ACHN (cell line): ENCODE measurements at places on chromosomes 7 and 10.

DNA sequence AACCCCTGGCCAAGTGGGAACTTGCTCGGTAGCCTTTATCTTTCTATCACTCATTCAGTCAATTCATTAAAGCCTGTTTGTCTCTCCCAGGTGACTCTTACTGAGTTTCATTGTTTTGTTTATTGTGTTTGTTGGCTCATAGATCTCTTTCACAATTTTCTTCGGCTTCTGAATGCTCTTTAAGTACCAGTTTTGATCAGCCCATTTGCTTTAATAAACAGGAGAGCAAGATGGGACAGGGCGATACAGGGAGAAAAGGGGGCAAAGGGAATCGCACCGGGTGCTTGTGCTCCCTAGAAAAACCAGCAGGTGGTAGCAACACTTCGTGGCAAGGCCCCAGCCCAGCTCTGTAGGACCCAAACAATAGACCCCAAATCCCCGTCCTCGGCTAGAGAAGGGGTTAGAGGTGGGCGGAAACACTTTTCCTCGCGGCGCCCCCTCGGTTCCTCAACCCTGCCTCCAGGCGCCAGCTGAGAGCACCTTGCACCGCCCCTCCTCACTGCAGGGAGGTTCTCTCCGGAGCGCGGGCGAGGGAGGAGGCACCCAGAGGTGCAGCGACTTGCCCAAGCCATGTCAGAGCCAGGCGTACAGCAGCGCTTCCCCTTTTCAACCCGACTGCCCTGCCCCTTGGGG lies 1.0 kb upstream of the EPHB6 start:
- peak; percentile 78 for DNase-seq

- no peak for DNase-seq
Observed at GRCh38 chr7:130150587-130150986, 54.6 kb downstream of the TMEM209 start.

DNA sequence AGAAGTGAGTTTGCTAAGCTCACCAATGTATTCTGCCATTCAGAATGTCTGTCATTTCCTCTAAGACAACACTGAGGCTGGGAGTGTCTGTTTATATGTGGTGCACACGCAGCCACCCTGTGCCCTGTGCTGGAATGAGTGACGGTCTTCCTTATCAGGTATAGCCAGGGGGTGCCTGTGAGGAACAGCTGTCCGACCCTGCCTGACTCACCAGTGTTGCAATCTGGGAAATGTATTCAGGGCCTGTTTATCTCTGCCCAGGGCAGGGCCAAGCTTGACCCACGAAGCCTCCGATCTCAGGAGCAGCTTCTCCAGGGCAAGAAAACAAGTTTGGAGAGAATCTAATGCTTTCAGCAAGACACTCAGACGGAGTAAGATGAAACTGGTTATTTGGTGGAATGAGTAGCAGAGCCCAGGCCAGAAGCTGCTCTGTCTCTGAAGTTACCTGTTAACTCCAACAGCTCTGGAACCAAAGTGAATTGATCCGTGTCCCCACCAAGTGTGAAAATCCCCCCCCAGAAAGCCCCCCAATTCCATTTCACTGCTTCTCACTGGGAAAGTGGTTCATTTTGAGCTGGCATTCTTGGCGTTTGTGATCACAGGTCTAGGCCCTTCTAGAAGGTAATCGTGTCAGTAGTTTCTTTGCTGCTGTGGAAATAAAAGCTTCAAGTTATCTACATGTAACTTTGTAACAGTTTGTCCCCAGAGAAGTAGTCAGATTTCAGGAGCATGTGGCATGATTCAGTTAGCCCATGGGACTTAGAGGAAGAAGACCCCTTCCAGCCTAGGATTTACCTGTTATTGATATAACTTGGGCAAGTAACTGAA lies 6.1 kb upstream of the UBE2H start:
- DNase-seq = peak; percentile 42

- no peak for DNase-seq
Observed at GRCh38 chr7:141122736-141123135, 48.9 kb downstream of the TMEM178B start.

DNA sequence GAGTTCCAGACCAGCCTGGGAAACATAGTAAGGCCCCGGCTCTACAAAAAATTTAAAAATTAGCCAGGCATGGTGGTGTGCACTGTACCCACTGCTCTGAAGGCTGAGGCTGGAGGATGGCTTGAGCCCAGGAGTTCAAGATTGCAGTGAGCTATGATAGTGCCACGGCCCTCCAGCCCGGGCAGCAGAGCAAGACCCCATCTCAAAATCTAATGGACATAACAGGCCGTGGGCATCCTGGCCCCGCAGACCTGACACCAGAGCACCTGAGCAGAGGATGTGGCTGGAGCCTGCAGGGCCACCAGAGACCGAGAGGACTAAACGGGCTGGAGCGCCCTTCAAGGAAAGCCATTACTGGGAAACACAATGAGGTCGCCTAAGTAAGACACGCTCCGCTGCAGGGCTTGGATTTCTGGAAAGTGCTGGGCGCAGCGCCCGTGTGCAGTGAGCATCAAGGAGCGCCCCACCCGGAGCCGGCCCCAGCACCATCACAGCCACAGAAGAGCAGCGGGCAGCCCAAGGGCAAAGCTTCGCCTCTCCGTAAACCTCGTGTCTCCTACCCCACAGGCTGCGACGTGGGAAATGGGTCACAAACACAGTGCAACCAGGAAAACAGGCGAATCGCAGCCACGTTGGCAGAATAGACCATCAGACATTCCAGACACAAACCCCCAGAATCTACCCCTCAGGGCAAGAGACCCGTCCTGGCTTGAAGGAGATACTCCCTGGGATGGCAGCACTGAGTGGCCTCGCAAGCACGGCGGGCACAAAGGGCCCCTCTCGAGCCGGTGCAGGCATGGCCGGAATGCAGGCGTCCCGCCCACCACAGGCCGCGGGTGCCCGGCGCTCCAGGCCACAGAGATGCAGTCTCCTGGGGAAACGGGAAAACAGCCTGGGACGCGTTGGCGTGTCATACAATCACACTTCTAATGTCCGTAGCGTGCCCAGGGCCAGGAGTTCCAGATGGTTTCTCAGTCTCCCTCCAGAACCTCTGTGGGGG lies 4.9 kb downstream of the RADIL start:
- no peak for DNase-seq

GRCh38 chr7:1040790-1041189 lies 3.6 kb upstream of the GPR146 start:
- DNase-seq = no peak

GRCh38 chr10:71604324-71605018 lies 115.1 kb downstream of the C10orf105 start:
- no peak for DNase-seq

GRCh38 chr10:87626422-87626892 lies 33.2 kb upstream of the PAPSS2 start:
- no peak for DNase-seq

DNA sequence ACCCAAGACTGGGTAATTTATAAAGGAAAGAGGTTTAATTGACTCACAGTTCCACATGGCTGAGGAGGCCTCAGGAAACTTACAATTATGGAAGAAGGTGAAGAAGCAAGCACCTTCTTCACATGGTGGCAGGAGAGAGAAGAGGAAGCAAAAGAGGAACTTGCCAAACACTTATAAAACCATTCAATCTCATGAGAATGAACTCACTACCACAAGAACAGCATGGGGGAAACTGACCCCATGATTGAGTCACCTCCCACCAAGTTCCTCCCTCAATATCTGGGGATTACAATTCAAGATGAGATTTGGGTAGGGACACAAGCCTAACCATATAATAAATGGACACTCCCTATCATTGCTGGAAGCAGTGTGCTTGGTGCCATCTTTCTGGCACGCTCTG lies 506.3 kb downstream of the CALN1 start:
- no peak for DNase-seq

DNA sequence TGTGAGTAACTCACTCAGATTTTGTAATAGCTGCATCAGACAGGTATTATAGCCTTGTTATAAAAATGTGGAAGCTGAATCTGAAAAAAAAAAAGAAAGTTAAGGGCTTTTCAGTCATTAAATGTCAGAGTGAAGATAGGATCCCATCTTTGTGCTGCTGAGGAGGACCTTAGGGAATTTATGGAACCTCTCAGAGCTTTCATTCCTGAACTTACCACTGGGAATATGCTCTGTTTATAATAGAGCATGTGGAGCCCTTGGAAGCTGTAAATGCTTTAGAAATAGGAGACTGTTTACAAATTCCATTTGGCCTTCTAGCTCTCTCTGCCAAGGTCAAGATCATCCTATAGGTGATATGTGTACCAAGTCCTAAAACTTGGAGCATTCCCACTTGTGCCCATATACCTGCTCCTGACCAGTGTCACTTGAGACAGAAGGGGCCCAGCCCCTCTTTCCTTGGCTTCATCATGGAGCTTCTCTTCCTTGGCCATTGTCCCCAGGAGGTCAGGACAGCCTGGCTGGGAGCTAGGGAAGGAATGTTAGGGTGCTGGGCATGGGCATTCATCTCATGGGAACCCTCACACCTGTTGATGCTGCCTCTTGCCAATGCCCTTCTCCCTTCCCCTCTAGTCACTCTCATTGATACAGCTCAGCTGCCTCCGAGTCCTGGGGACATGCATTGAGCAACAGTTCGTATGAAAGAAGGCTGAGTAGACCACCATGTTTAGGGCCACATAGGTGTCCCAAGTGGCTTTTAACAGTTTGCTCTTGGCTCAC lies 105.3 kb downstream of the LRRC18 start:
- DNase-seq = no peak

DNA sequence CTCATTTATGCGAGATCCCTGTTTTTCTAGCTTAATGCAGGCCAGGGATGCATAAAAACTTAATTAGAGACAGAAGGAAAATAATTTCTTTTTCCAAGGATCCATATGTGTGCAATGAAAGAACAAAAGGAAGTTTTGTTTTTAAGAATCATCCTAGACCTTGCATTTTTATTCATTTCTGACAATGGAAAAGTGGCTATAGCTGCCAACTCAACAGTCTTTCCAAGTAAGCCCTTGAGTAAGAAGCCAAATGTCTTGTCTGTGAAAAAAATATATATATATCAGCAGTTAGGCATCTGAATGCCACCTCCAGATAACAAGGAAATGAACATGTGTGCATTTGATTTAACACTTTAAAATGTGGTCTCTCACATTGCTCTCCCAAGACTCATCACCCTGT lies 1397.6 kb downstream of the GATA3 start:
- no peak for DNase-seq

GRCh38 chr10:95268438-95268837 lies 22.4 kb downstream of the PDLIM1 start:
- DNase-seq = no peak

DNA sequence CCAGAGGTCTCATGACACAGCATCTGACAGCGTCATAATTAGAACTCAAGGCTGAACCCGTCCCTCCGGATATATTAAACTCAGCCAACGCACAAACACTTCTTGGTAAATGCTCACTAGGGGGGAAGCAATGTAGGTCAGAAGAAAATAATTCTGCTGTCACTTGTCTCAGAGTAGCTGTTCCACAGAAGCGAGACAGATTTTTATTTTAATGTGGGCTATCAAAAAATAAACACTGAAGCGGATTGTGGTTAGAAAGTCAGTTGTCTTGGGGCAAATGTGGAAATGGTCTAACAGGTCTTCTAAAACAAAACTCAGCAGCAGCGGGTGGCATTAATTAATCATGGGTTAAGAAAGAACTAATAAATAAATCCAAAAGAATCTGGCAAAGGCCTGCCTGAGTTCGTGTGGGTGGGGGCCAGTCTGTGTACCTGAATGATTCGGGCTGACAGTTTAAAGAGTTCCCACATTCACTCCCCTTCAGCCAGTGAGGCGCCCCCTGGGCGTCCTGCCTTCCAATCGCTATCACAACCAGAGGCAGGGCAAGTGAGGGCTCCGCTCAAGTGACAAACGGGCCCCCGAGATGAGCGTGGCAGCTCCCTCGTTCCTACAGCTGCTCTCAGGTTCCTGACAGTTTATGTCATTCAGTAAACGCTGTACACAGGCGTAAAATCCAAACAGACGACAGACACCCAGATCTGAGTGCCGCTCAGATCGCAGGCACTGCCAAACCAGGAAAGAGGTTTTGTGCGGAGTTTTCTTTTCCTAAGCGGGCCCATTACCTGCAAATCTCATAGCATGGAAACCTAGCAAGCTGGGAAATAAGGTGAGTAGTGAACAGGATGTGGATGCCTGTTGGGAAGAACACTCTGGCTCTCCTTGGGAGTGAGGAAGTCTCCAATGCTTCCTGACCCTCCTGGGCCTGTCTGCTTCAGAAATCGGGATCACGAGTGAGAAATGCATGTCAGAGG lies 52.9 kb downstream of the NRAP start:
- DNase-seq = no peak

- no peak for DNase-seq
Observed at GRCh38 chr7:41847606-41848005, 144.7 kb upstream of the INHBA start.

GRCh38 chr10:56360583-56360966 lies 484 bp downstream of the ZWINT start:
- DNase-seq = no peak

DNA sequence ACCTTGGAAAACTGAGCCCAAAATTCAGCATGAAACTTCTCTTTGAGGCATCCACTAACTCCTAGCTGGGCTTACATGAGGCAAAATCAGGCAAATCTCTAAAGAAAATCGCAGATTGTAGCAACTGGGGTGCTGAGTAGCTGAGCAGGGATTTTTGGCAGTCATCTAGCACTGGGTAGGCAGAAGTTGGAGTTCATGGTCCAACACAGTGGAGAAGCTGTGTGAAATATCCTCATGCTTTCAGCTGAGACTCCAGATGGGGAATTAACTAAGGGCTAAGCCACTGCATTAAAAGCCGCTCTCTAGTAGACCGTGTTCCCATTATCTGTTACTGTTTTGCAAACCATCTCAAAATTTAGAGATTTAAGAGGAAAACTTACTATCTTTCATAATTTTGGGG lies 240.1 kb upstream of the PHYHIPL start:
- DNase-seq = no peak

DNA sequence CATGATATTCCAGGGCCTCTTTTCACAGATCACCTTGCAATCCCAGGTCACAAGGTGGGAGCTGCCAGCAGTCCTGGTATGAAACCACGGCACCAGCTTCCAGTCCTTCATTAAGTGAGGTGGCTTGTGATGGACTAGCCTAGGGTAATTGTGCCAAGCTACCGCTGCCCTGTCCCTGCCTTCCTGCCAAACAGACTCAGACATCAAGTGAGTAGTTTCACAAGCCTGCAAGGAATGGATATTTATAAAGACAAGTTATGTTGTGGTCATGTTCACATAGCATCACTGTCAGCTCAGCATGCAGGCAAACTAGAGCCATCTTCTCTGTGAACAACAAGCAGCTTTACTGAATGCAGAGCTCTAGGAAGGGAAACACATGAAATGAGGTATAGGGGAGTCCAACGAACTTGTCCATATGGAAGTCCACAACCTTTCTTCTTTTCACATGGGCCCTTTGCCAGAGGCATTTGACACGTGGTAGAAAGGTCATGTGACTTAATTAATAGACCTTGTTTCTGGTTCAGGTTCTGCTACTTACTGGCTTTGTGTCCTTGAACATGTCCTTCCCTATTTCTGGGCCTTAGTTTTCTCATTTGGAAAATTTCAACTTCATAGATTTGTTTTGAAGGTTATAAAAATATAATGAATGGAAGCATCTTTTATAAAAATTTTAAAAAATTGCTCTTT lies 1061.2 kb downstream of the KCNMA1 start:
- DNase-seq = no peak
